ENCODE measurements at places on chromosomes 11 and 22.

GRCh38 chr11:81470446-81470845 is 1263.2 kb downstream of the FAM181B start:
- no peak for DNase-seq

- DNase-seq: no peak
Observed at GRCh38 chr11:130533113-130533798, 84.8 kb downstream of the ADAMTS15 start.

GRCh38 chr22:47067911-47068625 is 305.6 kb downstream of the TBC1D22A start:
- DNase-seq: no peak

DNA sequence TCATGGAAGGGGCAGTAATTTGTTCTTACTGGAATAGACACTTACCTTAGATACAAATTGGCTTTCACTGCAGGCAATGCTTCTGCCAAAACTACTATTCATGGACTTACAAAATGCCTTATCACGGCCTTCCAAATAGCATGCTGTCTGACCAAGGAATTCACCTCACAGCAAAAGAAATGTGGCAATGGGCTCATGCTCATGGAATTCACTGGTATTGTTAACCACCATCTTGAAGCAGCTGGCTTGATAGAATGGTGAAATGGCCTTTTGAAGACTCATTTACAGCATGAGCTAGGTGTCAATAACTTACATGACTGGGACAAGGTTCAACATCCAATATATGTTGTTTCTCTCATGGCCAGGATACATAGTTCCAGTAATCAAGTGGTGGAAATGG is 21.9 kb downstream of the OR5B21 start:
- DNase-seq: no peak

GRCh38 chr11:126046570-126047195 is 16.0 kb downstream of the CDON start:
- DNase-seq: no peak

- DNase-seq: no peak
Observed at GRCh38 chr22:42262964-42263363, 7.5 kb downstream of the TCF20 start.

GRCh38 chr11:14364322-14364721 is 5.3 kb upstream of the RRAS2 start:
- no peak for DNase-seq

GRCh38 chr22:22069450-22070370 is 87.1 kb upstream of the TOP3B start:
- DNase-seq: no peak

DNA sequence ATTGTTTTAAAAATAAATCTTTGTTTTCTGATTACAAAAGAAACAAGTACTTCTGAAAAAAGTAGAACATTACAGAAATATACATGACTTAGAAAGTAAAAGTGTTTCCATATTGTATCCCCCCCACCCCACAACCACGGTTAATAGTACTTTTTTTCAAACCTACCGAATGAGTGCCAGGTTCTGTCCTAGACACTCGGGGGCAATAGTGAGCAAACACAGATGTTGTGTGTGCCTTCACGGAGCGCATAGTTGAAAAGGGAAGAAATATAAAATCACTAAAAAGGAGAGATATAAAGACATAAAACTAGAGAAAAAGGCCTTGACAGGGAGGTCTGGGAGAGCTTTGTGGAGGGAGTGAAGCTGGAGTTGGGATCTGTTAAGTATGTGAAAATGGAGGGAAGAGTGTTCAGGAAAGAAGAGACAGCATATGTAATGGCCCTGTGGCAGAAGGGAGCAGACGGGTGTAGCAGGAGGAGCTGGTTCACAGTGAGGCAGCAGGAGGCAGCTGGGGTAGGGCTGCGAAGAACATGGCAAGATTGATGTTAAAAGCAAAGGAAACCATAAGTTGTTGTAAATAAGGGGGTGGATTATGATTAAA is 42.1 kb upstream of the ALX4 start:
- DNase-seq: no peak

DNA sequence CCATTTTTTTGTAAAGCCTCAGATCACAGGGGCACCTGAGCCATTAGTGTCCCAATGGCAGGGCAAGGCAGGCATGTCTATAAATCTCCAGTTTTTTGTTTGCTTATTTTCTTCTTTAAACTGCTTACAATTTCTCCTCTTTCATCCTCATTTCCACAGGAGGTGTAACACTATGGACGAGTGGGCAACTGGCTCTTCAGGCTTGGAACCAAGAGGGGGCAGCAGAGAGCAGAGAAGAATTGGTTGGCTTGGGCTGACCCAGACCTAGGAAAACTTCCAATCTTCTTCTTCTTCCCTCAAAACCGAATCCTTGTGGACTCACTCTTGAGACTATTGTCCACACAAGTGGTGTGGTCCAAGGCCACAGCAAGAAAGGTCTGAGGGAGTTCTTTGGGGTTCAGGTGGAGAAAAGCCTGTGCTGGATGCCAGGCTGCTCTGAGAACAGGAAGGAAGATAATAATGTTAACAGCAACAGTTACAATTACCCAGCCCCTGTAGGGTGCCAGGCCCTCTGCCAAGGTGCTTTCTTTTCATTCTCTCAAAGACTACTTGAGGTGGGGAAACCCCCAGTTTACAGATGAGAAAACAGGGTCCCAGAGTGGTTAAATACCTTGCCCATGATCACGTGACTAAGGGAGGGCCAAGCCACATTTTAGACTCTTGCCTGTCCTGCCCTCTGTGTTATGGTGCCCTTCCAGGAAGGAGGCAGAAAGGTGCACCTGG is 70.7 kb upstream of the E2F8 start:
- DNase-seq: no peak

DNA sequence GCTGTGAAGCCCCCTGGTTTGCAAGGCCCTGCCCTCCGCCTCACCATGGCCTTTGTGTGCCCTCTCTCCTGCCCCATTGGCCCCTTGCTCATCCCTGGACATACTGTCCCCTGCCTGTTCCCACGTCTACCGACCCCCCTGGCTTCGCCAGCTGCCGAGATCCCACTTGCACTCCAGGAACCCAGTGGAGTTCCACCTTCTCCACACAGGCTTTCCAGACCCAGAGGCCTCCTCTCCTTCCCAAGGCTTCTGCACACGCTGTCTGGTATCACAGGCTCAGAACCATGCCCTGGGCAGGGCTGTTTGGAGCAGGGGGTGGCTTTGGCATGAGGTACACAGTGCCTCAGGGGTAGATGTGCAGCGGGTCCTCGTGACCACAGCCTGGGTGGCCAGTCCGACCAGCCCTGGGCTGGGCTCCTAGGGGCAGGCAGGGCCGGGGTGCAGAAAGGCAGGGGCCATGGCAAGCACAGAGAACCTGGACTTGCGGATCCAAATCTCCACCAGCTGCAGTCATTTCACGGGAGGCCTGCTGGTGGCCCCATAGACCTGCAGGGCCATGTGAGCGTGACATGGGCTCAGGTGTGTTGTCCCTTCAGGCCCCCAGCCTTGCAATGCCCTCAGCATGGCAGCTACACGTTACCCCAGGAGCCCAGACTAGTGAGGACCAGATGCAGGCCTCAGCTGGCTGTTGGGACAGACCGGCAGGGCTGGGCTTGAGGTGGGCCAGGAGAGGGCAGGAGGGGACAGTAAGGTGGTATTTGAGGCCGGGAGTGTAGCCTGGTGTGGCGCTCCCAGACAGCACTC is 9.5 kb downstream of the GRK2 start:
- no peak for DNase-seq

- DNase-seq: no peak
Observed at GRCh38 chr11:67628710-67629385, 889 bp downstream of the NUDT8 start.

- DNase-seq: no peak
Observed at GRCh38 chr11:94740083-94741021, 27.8 kb upstream of the AMOTL1 start.

GRCh38 chr11:103877221-103877620 is 159.2 kb upstream of the DDI1 start:
- DNase-seq: no peak

DNA sequence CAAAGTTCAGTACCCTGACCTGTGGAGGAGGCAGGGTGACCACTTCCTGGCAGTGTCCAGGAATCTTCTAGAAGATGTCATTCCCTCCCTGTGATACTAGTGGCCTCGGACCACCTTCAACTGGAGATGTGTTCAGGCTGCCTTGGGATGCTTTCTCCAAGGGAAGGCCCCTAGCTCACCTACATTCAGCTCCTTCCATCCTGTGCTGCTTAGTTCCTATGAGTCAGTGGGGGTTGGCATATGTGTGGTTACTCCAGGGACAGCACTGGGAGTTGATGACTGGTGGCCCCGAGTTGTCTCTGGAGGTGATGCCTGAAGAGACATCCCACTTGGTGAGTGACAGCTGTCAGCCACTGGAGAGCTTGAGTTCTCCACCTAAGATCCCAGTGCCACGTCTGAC is 81.8 kb upstream of the OR9Q1 start:
- no peak for DNase-seq

GRCh38 chr11:123020968-123021367 is 39.3 kb upstream of the BSX start:
- DNase-seq: no peak

- DNase-seq: no peak
Observed at GRCh38 chr11:102244681-102245409, 72.4 kb upstream of the BIRC3 start.

GRCh38 chr22:40428796-40429195 is 58.4 kb downstream of the SGSM3 start:
- DNase-seq: no peak

DNA sequence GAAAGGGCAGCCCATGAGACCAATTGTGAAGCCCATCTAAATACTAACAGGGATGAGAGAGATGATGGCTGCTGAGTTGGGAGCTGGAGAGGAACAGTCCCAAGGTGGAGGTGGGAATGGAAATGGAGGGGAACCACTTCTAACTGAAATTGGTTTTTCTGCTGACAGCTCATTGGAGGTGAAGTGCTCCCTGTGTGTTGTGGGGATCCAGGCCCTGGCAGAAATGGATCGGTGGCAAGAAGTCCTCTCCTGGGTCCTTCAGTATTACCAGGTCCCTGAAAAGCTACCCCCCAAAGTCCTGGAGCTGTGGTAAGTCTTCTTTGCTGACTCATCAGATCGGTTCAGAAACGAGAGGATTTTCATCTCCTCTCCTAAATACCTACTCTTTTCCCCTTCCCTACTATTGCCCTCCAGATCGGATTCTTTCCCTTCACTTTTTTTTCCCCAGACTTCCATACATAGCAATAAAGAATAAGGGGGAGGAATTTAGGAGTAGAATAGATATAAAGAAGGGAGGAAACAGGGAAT is 2.0 kb downstream of the PEX26 start:
- no peak for DNase-seq

GRCh38 chr11:108559340-108559739 is 34.2 kb downstream of the EXPH5 start:
- DNase-seq: no peak

GRCh38 chr22:48371391-48371790 is 1456.3 kb downstream of the BRD1 start:
- no peak for DNase-seq

DNA sequence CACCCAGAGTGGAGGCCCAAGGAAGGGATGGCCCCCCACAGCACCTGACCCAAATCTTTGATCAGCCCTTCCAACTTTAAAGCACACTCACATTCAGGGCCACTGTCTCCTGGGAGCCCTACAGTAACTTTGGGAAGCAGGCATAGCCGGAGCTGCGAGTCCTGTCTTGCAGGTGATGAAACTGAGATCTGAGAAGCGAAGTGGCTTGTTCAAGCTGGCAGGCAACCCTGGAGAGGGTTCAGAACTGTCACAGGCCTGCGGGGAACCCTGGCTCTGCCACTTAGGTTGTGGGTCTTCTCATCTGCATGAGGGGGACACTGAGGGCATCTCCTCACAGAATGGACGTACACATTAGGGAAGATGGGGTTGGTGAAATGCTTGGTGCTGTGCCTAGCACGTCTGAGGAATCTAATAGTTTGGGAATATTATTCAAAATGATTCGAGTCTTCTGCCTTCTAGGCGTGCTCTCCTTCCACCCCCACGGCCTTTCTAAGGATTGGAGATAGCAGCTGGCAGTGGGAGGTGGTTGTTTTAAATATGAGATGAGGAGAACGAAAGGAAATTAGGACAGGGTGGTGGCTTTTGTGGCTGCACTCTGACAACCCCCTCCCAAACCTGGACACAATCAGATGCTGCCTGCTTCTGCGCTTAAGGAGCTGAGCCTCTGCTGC is 18.8 kb upstream of the SUN2 start:
- DNase-seq: no peak

DNA sequence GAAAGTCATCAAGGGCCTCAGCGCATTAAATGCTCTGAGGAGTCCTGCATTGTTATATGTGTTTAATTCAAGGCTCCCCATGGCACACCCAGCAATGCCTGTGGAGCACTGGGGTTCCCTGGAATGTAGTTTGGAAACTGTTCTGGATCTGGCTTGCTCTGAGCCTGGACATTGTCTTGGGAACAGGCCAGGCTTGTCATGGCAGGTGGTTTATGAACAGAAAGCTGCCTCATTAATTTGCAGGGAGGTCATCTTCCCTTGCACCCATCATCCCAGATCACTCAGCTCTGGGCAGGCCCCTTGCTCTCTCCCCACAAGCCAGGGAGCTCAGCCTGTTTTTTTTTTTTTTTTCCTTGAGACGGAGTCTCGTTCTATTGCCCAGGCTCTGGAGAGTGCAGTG is 32.9 kb downstream of the RPS6KA4 start:
- no peak for DNase-seq

DNA sequence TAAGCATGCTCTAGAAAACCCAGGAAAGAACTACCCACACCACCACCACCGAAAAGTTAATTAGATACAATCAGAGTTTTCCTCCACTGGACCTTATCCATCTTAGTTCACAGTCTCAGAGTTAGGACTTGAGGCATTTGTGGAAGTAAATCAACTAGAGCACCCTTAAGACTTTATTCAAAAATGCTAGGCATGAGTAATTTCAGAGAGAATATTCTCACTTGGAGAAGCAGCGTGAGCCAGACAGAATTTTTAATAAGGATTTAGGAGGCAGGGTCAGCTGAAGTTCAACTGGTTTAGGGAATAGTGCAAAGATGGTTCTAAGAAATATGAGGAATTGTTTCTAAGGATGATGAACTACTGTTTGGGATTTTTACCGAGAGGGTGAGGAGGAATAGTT is 1.2 kb upstream of the OLFML1 start:
- DNase-seq: no peak

- no peak for DNase-seq
Observed at GRCh38 chr11:116062129-116062489, 557.9 kb upstream of the CADM1 start.

- DNase-seq: no peak
Observed at GRCh38 chr11:99682171-99682570, 661.4 kb downstream of the CNTN5 start.

DNA sequence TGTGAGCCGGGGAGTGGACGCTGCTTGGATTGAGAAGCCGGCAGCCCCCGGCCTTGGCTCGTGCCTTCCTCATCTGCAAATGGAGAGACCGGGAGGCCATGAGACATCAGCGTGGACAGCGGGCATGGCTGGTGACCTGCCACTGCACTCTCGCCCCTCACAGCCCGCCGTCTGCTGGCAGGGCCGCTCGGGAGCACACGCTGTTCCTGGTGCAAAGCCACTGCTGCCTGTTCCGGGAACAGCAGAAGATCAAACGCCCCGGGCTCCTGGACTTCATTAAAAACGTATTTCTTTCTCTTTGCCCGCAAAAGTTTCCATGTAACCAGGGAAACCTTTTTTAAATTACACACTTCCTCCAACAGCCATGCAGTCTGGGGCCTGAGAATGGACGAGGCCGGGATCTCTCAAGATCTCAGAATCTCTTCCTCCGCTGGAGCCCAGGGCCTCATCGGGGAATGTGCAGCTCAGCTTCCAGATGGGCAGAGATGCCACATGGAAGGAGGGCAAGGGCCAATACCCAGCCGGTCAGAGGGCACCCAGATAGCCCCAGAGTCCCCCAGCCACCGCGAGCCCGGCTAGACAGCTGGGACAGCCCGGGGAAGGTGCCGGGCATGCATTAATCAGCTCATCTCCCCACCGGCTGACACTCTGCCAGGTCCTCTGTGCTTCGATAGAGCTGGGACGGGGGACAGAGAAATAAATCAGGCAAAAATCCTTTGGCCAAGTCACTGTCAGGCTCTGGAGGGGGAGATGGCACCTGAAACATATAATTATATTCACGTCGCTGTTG is 62.8 kb upstream of the PRR5 start:
- DNase-seq: no peak

Data from stimulated activated CD8-positive, alpha-beta memory T cell treated with anti-CD3 and anti-CD28 coated beads, Interleukin-7, amount 100 ng/mL, for 1 hour (primary cell).